AG09319 (cell line): ENCODE measurements at places on chromosomes 3 and 15.

DNA sequence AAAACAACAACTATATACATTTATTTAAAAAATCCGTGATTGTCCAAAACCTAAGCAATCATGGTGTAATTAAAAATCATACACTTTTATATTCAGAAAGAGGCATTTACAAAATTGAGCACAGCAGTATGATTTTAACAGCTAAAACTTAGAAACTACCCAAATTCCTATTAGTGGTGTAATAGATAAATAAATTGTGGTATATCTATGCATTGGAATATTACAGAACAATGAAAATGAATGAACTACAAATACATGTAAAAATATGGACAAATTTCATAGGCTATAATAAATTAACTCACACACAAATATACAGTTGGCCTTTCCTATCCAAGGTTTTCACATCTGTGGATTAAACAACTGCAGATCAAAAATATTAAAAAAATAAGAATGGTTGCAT lies 700.5 kb upstream of the ARPP21 start:
- no peak for DNase-seq

DNA sequence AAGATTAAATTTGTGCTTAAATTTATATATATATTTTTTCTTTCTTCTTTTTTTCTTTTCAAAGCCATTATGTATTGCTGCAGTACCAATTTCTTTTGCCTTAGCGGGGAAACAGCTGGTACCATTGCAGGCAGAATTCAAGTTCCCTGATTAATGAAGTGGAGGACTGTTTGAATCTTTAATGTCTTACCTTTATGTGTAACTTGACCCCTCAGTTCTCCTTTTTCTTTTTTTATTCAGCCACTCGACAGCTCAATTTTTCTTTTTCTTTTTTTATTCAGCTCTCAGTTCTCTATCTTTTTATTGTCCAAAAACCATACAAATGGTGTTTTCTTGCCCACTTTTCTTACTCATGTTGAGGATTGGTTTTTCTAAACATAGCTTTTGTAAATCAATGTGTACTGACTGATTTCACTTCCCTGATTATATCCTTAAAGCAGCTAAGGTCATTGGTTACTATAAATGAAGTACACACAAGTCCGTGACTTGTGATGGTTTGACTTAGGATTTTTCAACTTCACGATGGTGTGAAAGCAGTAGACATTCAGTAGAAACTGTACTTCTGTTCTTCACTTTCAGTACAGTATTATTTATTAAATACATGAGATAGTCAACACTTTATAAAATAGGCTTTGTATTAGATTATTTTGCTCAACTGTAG lies 22.8 kb downstream of the ATP2C1 start:
- no peak for DNase-seq

GRCh38 chr15:89662893-89663626 lies 7.8 kb upstream of the KIF7 start:
- DNase-seq, result peak; percentile 82

GRCh38 chr3:112476346-112476745 lies 22.9 kb downstream of the BTLA start:
- DNase-seq, result no peak

GRCh38 chr3:44437800-44438199 lies 39.7 kb downstream of the ZNF445 start:
- DNase-seq, result no peak

- DNase-seq, result no peak
Measured at GRCh38 chr15:91223863-91224262, 123.8 kb downstream of the SV2B start.
